ENCODE measurements at places on chromosomes 2 and 18.

DNA sequence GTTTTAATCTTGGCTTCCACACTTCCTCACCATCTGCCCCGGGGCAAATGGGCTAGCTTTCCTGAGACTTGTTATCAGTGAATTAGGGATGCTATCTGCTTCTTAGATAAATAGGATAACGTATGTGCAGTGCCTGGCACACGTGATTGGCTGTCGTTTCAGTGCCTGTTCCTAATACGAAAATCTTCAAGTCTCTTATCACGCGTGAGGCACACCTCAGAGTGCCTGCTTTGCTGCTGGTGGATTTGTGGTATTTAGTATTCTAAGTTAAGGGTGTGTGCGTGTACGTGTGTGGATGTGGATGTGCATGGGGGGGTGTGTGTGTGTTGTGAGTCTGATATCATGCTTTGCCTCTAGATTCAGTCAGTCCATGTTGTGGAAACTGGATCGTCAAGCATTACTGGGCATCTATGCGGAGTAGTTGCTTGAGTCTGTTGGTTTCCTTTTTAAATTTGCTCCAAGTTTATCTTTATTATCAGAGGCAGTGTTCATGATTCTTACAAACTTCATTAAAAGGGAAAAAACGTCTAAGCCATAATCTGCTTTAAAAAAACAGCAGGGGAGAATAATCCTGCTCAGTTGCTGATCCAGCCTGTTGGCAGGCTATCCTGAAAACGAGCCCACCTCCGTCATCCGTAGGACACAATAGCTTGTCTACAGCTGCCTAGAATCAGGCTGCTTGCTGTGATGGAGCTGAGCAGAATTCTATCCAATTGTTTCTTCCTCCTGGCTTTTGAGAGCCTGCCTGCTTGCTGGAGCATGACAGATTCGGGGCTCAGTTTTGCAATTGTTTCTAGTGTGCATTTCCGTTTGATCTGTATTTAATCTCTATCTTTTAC, 6.6 kb downstream of the SH3RF3 start:
- DNase-seq = no peak

- DNase-seq = no peak
These were observed 102.3 kb downstream of the RAPH1 start for GRCh38 chr2:203432811-203433210.

DNA sequence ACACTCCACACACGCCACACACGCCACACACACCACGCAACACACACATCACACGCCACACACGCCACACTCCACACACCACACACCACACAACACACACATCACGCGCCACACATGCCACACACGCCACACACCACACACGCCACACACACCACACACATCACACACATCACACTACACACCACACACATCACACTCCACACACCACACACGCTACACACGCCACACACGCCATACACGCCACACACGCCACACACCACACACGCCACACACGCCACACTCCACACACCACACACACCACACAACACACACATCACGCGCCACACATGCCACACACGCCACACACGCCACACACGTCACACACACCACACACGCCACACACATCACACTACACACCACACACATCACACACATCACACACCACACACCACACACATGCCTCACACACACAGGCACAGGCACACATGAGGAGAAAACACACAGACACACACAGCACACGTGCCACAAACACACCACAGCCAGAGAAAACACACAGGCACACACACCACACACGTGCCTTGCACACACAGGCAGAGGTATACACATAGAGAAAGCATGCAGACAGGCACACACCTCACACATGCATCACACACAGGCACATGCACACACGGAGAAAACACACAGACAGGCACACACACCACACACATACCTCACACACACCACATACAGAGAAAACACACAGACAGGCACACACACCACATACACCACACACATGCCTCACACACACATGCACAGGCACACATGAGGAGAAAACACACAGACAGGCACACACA, 241.5 kb upstream of the MYT1L start:
- no peak for DNase-seq

GRCh38 chr18:11752116-11752911, 63.2 kb downstream of the GNAL start:
- DNase-seq = no peak

GRCh38 chr18:12703664-12704063, 822 bp downstream of the PSMG2 start:
- DNase-seq = no peak

DNA sequence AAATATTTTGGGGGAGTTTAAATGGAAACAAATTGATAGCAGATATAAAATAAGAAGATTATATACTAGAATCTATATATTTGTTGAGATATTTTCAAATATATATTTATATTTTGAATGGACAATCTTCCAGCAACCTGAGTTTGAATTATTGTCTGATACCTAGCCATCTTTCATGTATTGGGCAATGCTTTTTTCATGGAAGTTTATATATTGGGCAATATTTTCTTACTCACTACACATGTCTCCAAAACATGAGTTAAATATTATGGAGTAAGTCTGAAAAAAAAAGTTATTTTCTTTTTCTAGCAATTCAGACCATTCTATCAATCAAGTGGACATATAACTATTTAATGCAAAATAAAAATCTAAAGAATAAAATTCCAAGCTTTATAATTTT, 295.2 kb downstream of the NYAP2 start:
- no peak for DNase-seq

DNA sequence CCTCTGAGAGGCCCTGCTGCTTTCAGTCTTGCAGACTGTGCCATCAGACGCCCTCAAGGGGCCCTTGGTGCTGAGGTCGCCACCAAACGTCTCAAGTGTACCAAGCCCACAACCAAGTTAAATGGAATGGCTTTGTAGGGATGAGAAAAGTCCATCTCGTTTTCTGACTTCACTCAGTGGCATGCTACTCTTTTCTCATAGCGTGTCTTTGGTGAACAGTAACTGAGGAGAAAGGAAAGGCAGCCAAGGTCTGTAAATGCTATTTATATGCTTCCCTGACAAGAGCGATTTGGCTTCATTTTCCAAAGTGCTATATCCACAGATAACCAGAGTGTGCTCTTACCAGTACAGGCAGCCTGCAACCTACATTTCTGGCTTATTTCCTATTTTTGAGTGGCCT, 123.0 kb downstream of the MTX2 start:
- no peak for DNase-seq

GRCh38 chr2:196530910-196531309, 108.6 kb upstream of the CCDC150 start:
- DNase-seq = no peak

- DNase-seq = no peak
These were observed 285.3 kb upstream of the CCDC68 start for GRCh38 chr18:55244546-55244945.

DNA sequence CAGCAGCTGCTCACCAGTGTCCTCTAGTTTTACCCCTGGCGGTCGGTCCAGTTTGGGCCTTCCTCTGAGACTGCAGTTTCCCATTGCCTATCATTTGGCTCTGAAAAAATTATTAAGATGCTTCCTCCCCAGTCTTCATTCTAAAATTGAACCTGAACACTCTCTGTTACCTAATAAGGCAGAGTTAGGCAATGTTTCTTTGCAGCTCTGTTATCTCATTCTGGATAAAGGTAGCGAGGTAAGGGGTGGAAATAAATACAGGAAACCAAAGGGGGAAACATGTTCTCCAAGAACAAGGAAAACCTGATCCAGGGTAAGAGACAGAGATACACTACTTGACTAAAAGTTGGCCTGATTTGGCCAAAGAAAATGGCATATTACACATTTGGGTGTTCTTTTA, 91.0 kb upstream of the FZD5 start:
- no peak for DNase-seq

DNA sequence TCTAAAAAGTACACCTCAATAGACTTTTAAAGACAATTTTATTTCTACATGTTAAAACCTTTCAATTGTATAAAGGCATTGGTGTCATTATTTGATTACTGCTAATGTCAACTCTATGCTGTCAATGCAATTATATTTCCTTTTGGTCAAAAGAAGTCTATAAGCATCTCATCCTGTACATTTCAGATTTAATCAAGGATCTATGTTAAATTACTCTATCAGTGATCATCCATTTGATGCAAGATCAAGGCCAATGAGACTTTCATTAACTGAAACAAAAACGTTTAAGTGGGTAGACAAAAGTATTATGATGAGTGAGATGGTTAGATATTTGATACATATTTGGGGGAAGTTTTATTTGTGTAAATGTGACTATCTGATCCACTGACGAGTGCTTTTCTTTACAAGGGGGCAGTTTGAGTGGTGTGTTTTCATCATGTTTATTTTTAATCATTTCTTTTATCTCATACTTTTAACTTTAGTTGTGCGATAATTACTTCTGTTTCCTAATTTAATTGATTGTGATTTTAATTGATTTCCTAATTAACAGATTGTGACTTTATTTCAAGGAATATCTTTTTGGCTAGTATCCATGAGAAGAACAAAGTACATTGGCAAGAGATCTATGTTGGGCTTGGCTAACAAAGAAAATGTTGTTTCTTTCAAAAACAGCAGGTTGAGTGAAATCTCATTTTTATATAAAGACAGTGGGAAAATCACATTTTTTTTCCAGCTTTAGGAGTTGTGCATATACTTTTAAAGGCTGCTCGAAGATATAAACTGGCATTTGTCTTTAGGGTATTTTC, 1.1 kb downstream of the ARHGAP28 start:
- DNase-seq = no peak

- no peak for DNase-seq
These were observed 49.6 kb downstream of the MYO3B start for GRCh38 chr2:170227507-170227947.

DNA sequence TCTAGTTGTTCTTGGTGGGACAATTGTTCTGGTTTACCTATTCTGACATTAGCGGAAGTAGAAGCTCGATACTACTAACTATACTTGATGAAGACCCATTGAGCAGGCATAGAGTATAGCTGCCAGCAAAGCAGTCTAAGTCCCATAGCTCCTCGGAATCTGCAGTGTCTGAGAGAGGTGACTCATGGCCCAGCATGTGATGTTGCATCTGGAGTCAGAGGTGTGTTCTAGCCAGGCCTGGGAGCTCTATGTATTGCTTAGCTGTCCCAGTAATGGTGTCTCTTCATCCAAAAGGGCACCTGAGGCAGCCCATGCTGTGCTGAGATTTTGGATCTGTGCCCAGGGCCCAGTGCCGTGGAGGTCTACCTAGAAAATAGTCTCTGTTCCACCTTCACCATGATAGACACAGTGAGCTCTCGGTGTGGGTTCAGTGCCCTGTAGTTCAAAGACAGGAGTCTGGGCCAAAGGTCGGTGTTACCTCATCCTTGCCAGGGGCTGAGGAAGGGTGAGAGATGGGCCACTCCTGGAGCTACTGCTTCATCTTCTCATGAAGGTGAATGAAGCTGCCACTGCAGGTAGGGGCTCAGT, 47.3 kb downstream of the MEX3C start:
- no peak for DNase-seq

GRCh38 chr18:45621061-45621511, 5.8 kb downstream of the SLC14A2 start:
- DNase-seq = peak; percentile 18

DNA sequence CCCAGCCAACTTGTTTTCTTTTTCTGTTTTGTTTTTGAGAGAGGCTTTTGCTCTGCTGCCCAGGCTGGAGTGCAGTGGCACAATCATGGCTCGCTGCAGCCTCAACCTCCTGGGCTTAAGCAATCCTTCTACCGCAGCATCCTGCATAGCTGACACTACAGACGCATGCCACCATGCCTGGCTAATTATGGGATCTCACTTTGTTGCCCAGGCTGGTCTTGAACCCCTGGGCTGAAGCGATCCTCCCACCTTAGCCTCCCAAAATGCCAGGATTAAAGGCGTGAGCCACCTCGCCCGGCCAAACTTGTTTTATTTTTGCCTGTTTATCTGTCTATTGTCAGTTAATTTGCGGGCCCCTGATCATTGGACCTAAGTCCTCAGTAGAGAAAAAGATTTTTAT, 61.6 kb upstream of the MSH6 start:
- DNase-seq = no peak

DNA sequence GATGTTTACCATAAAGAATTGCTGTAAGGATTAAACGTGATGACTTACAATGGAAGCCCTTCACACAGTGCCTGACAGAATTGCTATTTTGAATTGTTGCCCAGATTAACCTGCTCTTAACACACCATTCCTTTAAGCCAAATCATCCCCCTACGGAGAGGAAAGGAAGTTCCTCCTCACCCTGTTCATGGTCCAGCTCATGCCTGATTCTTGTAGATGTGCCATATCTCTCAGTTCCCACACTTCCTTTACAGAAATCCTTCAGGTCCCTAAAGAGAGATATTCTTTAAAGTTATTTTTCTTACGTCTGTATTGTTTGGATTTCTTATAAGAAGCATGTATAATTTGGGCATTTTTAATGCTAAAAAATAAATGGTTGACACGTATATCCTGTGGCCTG, 127.5 kb upstream of the DAPL1 start:
- DNase-seq = no peak

DNA sequence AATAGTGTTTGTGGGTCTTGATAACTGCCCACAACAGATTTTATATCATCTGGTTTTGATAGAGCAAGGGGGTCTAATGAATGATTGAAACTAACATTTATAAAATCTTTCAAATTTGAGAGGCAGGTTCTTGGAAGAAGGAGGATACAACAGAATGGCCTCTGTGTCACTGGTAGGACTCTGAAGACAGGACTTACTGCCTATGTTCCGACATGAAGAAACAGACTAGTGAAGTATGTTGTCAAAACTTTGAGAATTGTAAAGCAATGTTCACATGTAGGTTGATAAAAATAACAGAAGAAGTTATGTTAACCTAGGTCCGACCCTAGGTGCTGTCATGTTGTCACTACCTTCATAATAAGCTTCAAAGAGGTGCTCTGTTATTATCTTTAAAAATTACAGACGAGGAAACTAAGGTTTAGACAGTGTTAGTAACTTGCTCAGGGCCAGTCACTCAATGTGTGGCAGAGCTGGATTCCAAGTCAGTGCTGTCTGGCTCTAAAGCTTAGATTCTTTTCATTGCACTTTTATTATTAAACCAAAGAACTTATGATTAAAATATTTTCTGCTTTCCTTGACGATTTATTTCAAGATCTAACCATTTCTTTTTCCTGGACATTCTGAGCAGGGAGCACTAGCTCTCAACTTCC, 146.2 kb downstream of the RPIA start:
- DNase-seq = no peak

- DNase-seq = peak; percentile 70
These were observed 22.7 kb upstream of the PDIA6 start for GRCh38 chr2:10835052-10835970.

GRCh38 chr2:40512256-40512655, 60.4 kb upstream of the SLC8A1 start:
- DNase-seq = no peak

- DNase-seq = no peak
These were observed 339.8 kb upstream of the EPHA4 start for GRCh38 chr2:221911890-221912289.
